ENCODE measurements at places on chromosomes 3 and 15.

GRCh38 chr15:38941399-38941953, 376.9 kb upstream of the RASGRP1 start:
- DNase-seq: no peak

GRCh38 chr3:122188737-122189136, 5.3 kb downstream of the CASR start:
- no peak for DNase-seq

DNA sequence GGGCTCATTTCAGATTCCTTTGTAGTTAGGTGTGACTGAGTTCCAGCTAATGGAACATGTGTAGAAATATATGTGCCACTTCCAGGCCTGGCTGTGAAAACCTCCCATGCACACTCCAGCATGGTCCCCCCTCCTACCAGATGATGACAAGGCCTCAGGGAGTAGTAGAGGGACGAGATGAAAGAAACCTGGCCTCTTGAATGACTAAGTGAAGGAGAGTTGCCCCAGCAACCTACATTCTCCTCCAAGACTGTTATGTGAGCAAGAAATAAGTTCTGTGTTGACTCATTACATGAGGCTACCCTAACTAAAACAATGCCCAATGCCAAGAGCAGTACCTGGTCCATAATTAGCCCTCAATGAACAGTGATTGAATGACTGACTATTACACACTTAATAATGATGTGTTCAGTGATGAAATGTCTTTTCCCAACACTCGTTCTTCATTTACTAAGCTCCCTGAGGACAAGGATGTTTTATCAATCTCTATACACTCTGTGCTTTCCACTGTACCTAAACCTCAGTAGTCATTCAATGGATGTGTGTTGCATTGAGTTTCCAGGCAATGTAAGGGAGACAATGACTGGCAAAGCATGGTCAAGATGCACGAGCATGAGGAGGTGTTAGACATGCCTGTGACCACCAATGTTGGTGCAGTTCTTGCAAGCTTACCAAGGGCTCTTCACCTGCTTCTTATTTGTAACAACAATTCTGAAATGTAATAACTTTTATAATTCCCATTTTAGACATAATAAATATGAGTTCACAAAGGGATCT, 62.0 kb upstream of the BCL6 start:
- DNase-seq: no peak

GRCh38 chr3:160280836-160281235, 55.6 kb downstream of the C3orf80 start:
- no peak for DNase-seq
